Heart left ventricle (tissue), 16 donors: ENCODE measurements at places on chromosomes 12 and 14. TPM values are rescaled to one million over a fixed set of nuclear protein-coding genes. Genes with fewer than 3 reads are reported as not detected.

The PLEKHG7 gene
- not detected for polyA plus RNA-seq

The FLRT2 gene
- polyA plus RNA-seq = 1.6 TPM

The GYS2 gene
- not detected for polyA plus RNA-seq

The CHPT1 gene
- 73.5 TPM for polyA plus RNA-seq

The RERG gene
- polyA plus RNA-seq = 3.7 TPM

The TSPAN8 gene
- 0.26 TPM for polyA plus RNA-seq

The ADAM21 gene
- polyA plus RNA-seq = 0.40 TPM

The LTB4R2 gene
- polyA plus RNA-seq = 0.53 TPM

The TSHR gene
- not detected for polyA plus RNA-seq

The NUDT14 gene
- polyA plus RNA-seq = 14.3 TPM

The C1S gene
- 36.4 TPM for polyA plus RNA-seq

The VRTN gene
- polyA plus RNA-seq = not detected

The KRT6B gene
- not detected for polyA plus RNA-seq

The PLCZ1 gene
- not detected for polyA plus RNA-seq

The HOXC10 gene
- not detected for polyA plus RNA-seq

The WDR89 gene
- 6.4 TPM for polyA plus RNA-seq

The LRRIQ1 gene
- polyA plus RNA-seq = 0.26 TPM

The NKX2-1 gene
- polyA plus RNA-seq = not detected

The KLRG1 gene
- polyA plus RNA-seq = 3.6 TPM

The TMEM30B gene
- polyA plus RNA-seq = 0.24 TPM

The PPP4R4 gene
- not detected for polyA plus RNA-seq

The TRAFD1 gene
- polyA plus RNA-seq = 22.3 TPM

The PTPN6 gene
- 6.6 TPM for polyA plus RNA-seq

The AMDHD1 gene
- 0.39 TPM for polyA plus RNA-seq

The EAPP gene
- 22.2 TPM for polyA plus RNA-seq

The CDCA3 gene
- 0.65 TPM for polyA plus RNA-seq

The ZDHHC17 gene
- polyA plus RNA-seq = 9.4 TPM

The SMIM41 gene
- polyA plus RNA-seq = 0.08 TPM

The SMCO2 gene
- not detected for polyA plus RNA-seq

The KRT6A gene
- polyA plus RNA-seq = not detected

The SCNN1A gene
- 0.15 TPM for polyA plus RNA-seq

The AMN gene
- polyA plus RNA-seq = 0.21 TPM

The MGP gene
- polyA plus RNA-seq = 142 TPM

The KRT83 gene
- not detected for polyA plus RNA-seq

The LRRC10 gene
- polyA plus RNA-seq = 30.1 TPM

The PARP11 gene
- polyA plus RNA-seq = 3.6 TPM

The KRT73 gene
- polyA plus RNA-seq = not detected

The C1R gene
- polyA plus RNA-seq = 98.5 TPM

The HHIPL1 gene
- polyA plus RNA-seq = 0.34 TPM

The LAG3 gene
- 0.03 TPM for polyA plus RNA-seq

The GLIPR1L1 gene
- polyA plus RNA-seq = not detected

The CYP46A1 gene
- polyA plus RNA-seq = 2.6 TPM

The CEBPE gene
- polyA plus RNA-seq = not detected
